ENCODE measurements at places on chromosomes 4 and X.

- no peak for DNase-seq
Observed at GRCh38 chr4:29046781-29047180, 1673.4 kb upstream of the PCDH7 start.

GRCh38 chrX:21398426-21398825, 24.2 kb downstream of the CNKSR2 start:
- DNase-seq, result no peak

GRCh38 chrX:29926056-29926455, 289.3 kb upstream of the MAGEB2 start:
- no peak for DNase-seq

DNA sequence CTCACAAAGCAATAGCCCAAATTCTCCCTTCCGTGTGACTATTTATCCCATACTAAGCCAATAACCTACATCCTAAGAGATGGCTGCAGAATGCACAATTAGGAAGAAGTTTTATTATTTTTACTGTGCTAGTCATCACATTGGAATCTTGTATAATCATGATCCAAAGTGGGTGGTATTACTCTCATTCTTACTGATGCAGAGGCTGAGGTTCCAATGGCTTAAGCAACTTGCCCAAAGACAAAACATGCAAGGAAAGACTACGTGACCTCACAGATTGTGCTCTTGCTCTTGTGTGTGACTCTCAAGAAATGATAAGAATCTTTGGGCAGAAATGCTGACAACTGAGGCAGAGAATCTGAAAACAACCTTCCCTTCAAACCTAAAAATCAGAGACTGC, 212.2 kb downstream of the LDB2 start:
- DNase-seq, result no peak

DNA sequence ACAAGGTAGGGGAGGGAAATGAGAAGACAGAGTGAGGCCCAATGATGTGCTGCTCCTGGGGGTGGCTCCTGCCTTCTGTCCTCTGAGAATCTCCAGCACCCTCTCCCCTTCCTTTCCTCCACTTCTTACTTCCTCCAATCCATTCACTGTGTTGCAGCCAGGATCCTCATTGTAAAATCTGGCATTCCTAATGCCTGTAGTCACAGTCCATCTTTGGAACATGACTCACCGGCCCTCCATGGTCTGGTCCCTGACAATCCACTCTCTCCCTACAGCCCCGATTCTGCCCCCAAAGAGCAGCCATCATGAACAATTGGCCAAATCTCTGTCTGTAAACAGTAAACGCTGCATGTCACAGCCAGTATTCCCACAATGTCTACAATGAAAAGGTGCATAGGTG, 72.9 kb downstream of the CLNK start:
- no peak for DNase-seq

DNA sequence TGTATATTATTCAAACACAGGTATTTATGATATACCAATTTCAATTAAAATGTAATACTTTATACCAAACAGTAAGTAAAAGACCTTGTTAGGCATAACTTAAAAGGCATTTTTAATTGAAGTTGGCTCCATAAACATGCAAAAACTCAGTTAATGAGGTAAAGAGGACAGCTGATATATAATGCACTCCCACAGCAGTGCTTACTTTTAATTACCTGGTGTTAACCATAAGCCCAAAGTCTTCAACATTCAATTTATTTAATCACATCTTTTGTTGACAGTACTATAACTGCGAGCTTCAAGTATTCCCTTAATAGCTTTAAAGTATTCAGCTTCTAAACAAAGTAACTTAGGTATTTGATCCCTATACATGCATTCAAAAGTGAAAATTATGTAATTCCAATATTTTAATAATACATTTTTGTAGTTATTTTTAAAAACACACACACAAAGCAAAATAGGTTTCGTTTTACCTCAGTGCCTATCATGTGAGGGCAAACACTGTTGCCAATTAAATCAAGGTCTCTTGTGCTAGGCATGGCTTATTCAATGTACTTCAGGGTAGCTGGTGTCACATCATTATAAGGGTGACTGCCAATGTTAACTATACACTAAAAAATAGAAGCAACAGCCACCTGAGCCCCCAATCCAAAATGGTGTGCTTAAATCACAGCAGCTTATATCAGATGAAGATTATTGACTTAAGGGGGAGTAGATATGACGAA, 197.1 kb downstream of the LRBA start:
- DNase-seq, result no peak

- DNase-seq, result no peak
Observed at GRCh38 chr4:149605601-149606378, 209.9 kb downstream of the IQCM start.

- DNase-seq, result no peak
Observed at GRCh38 chrX:53288189-53288588, 6.8 kb upstream of the IQSEC2 start.

DNA sequence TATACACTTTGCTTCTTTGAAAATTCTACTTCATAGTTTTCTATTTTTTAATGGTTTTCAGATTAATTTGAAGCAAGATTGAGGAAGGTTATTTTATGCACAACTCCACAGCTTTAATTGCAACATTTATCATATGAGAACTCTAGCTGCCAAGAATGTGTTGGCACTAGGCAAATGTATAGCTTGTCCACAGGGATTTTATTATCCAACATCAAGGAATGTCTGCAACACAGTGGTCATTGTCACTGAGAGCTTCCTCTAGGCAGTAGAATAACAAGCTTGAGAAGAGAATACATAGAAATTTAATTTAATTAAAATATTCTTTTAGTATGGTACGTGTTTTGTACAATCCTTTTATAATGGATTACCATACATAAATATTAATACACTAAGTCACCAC, 1600.8 kb downstream of the ARAP2 start:
- no peak for DNase-seq

GRCh38 chr4:14967982-14968381, 34.3 kb upstream of the CPEB2 start:
- no peak for DNase-seq

DNA sequence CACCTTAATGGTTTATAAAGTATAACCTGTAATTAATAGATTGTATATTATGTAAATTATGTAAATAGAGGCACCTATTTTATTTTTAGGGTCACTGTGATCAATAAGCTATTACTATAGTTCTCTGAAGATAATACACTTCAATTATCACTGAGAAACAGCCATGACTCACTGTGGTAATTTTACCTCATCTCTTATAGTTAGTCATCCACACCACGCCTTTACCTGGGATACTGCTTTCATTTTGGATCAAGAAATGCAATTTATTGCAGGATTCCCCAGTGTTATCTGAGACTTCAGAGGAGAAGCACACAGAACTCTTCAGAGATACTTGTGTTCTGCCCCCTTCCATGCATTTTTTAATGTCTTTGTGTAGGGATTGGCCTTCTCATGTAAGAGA, 348.1 kb upstream of the ATOH1 start:
- no peak for DNase-seq

- no peak for DNase-seq
Observed at GRCh38 chrX:151225843-151226242, 49.5 kb downstream of the GPR50 start.

- no peak for DNase-seq
Observed at GRCh38 chr4:158933236-158933635, 164.4 kb downstream of the FNIP2 start.

- no peak for DNase-seq
Observed at GRCh38 chr4:128688846-128689437, 120.6 kb upstream of the JADE1 start.

GRCh38 chrX:45935408-45935807, 609.8 kb downstream of the ZNF674 start:
- no peak for DNase-seq

DNA sequence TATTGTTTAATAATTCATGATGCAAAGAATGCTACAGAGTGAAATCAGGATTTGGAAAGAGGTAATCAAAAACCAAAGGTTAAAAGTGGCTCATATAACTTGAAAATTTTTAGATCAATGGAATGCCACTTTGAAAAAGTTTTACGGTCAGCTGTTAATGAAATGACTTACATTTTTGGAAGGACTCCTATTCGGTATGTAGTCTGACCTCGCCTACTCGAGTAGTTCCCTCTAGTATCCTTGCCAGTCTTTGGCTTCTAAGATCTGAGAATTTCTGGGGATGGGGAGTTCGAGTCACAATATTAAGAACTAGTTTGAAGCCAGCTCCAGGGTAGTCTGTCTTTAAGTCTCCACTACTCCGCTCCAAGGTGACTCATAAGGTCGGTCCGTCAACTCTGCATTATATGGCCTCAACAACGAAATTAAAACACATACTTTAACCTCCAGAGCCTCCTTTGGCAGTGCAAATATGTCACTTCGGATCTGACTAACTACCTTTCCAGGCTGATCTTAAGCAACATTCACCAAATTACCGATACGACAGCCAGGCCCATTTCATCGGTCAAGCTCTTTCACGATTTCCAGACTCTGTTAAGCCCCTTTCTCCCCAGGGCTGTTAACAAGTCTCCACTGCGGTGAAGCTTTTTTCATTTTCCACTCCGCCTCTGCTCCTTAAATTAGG, 733 bp upstream of the NAA15 start:
- DNase-seq, result no peak

GRCh38 chrX:111165902-111166301, 69.9 kb downstream of the PAK3 start:
- no peak for DNase-seq

DNA sequence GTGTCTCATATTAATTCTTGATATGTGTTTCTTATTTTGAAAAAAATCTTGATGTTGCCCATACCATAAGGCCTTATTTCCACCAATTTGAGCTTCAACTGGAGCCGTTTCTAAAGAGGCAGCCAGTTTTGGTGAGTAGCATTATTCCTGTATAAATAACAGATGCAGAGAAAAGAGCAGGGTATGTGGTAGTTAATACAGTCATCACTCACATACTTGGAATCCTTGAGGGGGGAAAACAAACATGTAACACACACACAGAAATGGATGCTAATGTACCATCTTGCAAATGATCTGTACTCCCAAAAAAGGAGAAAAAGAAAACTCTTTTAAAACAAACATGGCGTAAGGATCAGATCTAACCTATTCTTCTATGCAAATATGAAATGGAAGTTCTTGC, 389.7 kb downstream of the GPM6A start:
- DNase-seq, result no peak

DNA sequence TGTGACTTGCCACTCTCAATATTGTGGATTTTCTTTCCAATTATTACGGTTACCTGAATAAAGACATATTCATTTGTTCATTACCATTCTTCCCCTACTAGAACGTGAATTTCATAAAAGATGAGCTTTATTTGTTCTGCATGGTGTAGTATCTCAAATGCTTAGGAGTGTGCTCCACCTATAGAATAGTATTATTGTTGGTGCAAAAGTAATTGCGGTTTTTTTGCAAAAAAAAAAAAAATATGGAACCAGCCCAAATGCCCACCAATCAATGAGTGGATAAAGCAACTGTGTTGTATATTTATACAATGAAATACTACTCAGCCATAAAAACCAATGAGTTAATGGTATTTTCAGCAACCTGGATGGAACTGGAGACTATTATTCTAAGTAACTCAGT, 525.5 kb upstream of the PRKX start:
- no peak for DNase-seq

DNA sequence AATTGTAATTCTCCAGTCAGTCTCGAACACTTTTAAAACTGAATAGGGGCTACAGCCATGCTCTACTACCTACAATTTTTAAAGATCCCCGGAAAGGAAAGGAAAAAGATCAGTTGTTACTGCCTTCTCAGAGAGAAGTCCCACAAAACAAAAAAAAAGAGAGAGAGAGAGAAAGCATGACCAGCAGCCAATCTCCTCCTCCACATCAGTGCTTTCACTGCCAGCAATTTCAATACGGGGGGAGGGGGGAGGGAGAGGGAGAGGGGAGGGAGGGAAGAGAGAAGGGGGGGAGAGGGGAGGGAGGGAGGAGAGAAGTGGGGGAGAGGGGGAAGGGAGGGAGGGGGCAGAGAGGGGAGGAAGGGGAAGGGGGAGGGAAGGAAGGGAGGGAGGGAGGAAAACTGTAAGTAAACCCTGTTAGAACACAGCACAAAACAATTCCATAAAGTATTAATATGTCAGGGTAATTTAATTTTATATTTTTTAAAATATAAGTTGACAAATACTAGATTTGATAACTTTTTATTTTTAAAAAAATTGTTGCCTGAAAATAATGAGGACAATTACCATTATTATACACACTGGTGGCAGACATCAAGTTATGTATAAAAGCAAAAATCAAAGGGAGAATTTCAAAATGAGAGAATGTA, 108.0 kb downstream of the LRBA start:
- DNase-seq, result no peak

GRCh38 chrX:63658920-63659319, 126.1 kb downstream of the ARHGEF9 start:
- no peak for DNase-seq

- no peak for DNase-seq
Observed at GRCh38 chr4:5874811-5875449, 18.0 kb downstream of the CRMP1 start.

DNA sequence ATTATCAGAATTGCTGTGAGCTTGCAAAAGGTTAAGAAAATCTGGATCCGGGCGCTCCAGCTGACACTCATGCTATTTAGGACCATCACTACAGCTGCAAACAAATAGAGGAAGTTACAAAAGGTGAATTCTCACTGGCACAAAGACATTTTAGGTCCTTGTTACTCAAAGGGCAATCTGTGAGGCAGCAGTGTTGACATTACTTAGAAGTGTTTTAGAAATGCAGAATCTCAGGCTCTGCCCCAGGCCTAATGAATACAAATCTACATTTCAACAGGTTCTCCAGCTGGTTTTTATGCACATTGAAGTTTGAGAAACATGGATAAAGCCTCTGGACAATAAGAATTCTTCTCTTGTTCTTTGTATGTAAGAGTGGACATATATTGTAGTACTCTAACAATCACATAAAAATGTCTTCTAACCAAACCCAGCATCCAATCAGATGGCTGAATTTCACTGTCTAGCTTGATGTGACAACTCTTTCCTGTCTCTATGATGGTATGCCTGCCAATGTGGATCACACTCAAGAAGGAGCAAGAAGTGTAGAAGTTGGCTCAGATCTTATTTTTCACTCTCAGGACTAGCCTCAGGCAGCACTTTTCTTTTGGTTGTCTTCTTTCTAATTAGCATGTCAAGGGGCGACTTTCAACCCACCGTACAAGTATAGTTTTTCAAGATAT, 18.8 kb downstream of the SLC7A11 start:
- DNase-seq, result no peak

DNA sequence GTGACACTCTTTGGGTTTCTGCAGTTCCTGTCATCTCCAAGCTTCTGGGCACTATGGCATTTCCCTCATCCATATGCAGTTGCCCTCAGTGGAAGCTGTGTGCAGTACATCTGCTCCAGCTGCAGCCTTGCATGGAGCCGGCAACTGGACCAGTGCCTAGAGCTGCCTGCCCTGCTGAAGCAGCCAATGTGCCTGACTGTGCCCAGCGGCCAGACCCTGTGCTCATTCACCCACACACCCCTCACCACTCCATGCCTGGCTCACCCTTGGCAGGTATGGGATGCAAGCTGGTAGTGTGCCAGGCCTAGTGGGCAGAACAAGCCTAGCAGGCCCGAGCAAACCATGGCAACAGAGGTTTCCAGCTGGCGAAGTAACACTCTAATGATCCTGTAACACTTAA, 370.8 kb downstream of the FSTL5 start:
- DNase-seq, result no peak

- no peak for DNase-seq
Observed at GRCh38 chrX:112147206-112147605, 64.6 kb upstream of the TRPC5 start.
